Muscle of back (tissue), 13 donors: ENCODE measurements at places on chromosomes 13 and 19. TPM values are rescaled to one million over a fixed set of nuclear protein-coding genes. Genes with fewer than 3 reads are reported as not detected.

DNA sequence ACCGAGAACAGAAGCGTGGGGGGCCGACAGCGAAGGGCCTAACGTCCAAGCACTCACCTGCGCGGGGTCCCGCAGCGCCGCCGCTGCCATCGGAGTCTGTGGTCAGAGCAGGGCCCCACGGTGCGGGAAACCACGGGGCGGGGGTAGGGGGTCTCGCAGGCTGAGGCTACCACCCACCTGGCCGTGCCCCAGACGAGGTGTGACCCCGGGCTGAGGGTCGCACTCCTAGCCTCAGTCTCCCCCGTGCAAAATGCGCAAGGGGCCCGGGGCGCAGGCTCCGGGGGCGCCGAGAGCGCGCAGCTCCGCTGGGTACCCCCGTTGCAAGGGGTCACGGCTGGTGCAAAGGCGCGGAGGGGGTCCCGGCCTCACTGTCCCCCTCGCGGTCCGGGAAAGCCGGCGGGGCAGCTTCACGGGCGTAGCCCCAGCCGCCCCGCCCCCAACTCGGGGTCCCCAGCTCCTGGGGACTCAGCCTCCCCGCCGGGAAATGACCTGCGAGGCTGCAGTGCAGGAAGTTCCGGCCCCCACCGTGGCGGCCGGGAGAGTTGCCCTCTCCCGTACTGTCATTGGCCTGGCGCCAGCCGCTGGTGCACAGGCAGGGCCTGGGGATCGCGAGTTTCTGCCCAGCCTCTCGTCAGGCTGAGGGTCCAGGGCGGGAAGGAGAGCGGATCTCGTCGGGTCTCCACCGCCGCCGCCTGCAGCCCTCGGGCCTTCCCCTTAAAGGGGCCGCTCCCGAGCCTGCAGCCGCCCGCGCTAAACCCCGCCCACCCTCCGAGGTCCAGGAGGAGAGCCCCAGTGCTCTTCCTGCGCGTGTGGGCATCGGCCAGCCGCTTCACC, at the start of gene ZNF792:
TSS of gene ZNF792 (minus strand) at position 657 of the 834 bp plus-strand sequence. CDS start at position 90, 567 bp downstream.
- DNase-seq, result peak; percentile 75

The RDH8 gene
- not detected for polyA plus RNA-seq

DNA sequence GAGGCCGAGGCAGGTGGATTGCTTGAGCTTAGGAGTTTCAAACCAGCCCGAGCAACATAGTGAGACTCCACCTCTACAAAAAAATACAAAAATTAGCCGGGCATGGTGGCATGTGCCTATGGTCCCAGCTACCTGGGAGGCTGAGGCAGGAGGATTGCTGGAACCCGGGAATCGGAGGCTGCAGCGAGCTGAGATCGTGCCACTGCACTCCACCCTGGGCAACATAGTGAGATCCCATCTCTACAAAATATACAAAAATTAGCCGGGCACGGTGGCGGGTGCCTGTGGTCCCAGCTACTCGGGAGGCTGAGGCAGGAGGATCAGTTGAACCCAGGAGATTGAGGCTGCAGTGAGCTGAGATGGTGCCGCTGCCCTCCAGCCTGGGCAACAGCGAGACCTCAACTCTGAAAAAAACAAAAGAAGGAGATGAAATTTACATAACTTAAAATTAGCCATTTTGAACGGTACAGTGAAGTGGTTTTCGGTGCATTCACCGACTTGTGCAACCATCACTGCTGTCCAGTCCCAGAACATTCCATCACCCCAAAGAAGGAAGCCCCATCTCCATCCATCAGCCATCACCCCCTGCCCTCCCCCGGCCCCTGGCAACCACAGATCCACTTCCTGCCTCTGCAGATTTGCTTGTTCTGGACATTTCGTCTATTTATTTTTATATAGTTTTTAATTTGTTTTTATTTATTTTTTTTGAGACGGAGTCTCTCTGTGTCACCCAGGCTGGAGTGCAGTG, 1.6 kb upstream of the AZU1 start:
- no peak for DNase-seq

- no peak for DNase-seq
These were observed 15.5 kb downstream of the DPP9 start for GRCh38 chr19:4707956-4708650.

GRCh38 chr19:28710278-28710677, 502.7 kb downstream of the UQCRFS1 start:
- peak; percentile 62 for DNase-seq

DNA sequence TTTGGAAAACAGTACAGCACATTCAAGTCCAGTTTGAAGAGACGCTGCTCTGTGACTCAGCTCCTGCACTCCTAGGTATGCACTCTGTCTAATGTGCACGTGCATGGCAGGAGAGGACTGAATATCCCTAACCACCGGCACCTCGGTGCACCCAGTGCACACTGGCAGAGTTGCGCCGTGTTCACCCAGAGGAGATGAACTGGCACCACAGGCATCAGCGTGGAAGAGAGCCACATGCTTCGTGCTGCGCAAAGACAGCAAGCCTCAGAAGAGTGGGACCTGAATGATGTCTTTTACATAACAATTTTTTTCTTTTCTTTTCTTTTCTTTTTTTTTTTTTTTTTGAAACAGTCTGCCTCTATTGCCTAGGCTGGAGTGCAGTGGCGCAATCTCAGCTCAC, 122.3 kb downstream of the DPF1 start:
- no peak for DNase-seq

DNA sequence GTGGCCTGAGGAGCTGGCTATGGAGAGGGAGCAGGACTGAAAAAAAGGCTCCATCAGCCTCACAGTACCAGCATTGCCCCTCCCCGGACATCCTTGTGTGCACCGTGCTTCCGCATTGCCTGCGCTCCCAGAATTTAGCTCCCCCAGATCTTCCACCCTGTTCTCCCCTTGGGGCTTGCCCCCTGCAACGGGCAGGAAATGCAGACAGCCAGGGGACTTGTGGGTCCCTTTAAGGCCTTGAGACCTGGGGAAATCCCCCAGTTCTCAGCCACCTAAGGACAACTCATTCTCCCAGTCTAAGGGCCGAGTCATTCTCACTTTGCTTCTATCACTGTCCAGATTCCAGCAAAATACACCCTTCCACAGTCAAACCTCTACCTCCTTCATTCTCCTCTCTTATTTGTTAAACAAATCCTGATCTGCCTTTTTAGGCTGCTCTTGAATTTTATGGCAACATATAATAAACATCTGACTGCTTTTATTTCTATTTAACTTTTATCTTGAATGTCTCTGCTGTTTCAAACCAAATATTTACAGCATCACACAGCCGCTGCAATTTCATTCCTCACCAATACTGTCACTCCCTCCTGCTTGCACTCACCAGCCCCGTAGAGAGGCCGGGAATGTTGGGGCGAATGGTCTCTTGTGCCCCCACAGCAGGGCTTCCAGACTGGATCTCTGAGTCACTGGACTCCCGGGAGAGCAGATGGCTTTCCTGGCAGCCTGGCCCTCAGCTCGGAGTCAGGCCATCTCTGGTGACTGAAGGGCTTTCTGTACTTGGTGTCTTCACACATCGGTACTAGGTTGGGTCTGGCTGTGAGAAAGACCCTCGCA, 221.9 kb downstream of the TSHZ3 start:
- peak; percentile 91 for DNase-seq

DNA sequence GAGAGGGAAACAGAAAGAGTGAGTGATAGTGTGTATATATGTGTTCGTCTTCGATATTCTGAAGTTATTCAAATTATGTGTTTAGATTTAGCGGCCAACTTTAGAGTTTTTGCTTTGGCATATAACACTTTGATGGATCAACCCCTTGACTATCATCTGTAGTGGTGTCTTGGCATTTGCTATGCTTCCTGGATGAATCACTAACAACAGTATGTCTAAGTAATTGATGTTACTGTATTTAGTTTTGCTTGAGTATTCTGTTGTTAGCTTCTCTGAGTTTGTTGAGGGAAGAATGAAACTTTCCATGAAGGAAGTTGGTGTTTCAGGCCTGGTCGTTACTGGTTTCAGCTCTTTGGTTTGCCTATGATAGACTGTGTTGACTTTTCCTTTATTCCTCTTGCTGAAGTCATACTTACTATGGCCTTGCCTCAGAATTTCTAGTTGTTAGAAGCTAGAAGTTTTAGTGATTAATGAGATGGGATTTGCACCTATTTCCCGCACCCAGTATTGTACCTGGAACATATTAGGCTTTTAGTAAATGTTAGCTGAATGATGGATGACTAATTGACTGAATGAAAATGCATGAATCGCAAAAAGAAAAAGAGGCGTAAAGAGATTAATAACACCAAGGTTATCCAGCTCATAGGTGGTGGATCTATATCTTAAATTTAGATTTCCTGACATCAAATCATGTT, 20.7 kb downstream of the NDFIP2 start:
- no peak for DNase-seq

The CEACAM4 gene
- 0.12 TPM for polyA plus RNA-seq

- DNase-seq, result no peak
These were observed 3.5 kb downstream of the FOSB start for GRCh38 chr19:45471111-45471930.

GRCh38 chr13:96130818-96131340, 41.0 kb downstream of the HS6ST3 start:
- DNase-seq, result no peak

The ZNF442 gene
- 2.4 TPM for polyA plus RNA-seq

DNA sequence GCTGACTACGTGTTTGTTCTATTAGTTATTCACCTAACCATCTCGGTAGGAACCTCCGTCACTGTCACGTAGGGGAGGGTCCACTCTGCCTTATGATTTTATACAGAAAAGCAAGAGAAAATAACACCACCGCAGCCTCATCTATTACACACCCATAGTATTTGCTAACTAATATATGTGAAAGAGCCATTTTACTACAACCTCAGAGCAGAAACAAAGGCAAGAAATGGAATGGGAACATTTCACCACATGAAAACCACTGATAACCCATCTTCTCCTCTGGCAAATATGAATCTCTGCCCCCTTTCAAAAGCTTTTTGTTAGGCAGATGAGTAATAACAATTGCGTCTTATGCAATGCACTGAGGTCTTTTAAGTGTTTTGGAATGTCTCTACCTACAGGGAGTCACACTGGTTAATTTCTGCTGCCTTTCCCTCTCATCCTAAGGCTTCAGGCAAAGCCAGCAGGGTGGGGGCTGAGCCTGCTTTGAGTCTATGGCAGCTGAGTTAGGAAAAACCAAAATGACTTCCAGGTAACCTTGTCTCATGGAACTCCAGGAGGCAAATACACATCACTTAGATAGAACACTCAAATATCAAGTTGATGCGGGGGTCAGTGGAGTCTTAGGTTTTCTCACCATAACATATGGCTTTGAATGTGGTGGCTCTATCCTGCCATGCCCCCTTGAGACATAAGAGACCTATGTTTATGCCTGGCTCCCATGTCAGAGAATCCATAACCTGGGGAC, 15.0 kb downstream of the TSHZ3 start:
- no peak for DNase-seq

The NCR1 gene
- polyA plus RNA-seq, result 0.11 TPM
